Mesothelial cell of epicardium (in vitro differentiated cells): ENCODE measurements at places on chromosomes 4 and X. TPM values are rescaled to one million over a fixed set of nuclear protein-coding genes. Genes with fewer than 3 reads are reported as not detected.

- no peak for DNase-seq
- no peak overlapping the region for H3K4me3 ChIP-seq
- no peaks in the 10 kb centered on the region for H3K27me3 ChIP-seq
- H3K27ac ChIP-seq = no peak overlapping the region
- H3K4me1 ChIP-seq = peaks cover 10% of the 10 kb centered on the region
Observed at GRCh38 chr4:145061318-145061920, 36.6 kb downstream of the ANAPC10 start.

- H3K4me3 ChIP-seq = peak within 1 kb of the TSS; percentile 72
- peaks cover 12% of the 10 kb centered on the region for H3K4me1 ChIP-seq
- DNase-seq = no peak
- H3K27ac ChIP-seq = no peak within 1 kb of the TSS
Observed at GRCh38 chr4:2417765-2418649, at the start of gene ZFYVE28. Gene ZFYVE28 (minus strand): TSS chr4:2418645. CDS start chr4:2418323, 322 bp downstream.

DNA sequence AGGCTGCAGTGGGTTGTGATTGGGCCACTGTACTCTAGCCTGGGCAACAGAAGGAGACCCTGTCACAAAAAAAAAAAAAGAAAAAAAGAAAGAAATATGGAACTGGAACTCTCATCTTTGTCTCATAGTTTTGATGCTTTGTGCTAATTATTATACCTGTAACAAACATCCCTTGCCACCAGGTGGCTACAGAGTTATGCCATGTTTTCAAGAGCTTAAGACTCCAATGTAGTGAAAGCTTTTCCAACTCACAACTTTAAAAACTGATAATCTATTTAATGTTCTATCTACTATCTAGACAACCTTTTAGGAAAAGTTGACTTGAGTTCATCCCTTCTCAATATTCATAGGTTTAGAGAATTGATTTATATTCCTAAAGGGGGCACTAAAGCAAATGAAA is 42.4 kb downstream of the HTR2C start:
- H3K4me3 ChIP-seq = no peak overlapping the region
- DNase-seq = no peak
- no peaks in the 10 kb centered on the region for H3K4me1 ChIP-seq
- peaks cover 1% of the 10 kb centered on the region for H3K27me3 ChIP-seq

DNA sequence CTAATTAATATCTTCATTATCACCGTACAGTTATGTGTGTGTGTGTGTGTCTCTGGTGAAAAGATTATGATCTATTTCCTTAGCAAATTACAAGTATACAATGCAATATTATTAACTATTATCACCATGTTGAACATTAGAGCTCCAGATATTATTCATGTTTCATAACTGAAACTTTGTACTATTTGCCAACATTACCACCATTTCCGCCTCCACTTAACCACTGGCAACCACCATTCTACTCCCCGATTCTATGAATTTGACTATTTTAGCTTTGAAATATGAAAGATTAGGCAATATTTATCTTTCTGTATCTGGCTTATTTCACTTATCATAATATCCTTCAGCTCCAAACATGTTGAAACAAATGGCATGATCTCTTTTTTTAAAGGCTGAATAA is 717.9 kb downstream of the ARAP2 start:
- peaks cover 2% of the 10 kb centered on the region for H3K4me1 ChIP-seq
- no peaks in the 10 kb centered on the region for H3K27me3 ChIP-seq
- H3K27ac ChIP-seq = no peak overlapping the region
- H3K36me3 ChIP-seq = no peaks in the 10 kb centered on the region
- no peak for DNase-seq

- H3K27me3 ChIP-seq = no peaks in the 10 kb centered on the region
- H3K4me3 ChIP-seq = no peak overlapping the region
- no peak overlapping the region for H3K27ac ChIP-seq
- H3K36me3 ChIP-seq = peaks cover 20% of the 10 kb centered on the region
- peaks cover 9% of the 10 kb centered on the region for H3K4me1 ChIP-seq
Observed at GRCh38 chrX:155031657-155032056, 5.0 kb downstream of the FUNDC2 start.

GRCh38 chrX:136210243-136210642 is 41.0 kb downstream of the MAP7D3 start:
- H3K27ac ChIP-seq = no peak overlapping the region
- no peak overlapping the region for H3K4me3 ChIP-seq
- H3K4me1 ChIP-seq = peaks cover 6% of the 10 kb centered on the region
- H3K36me3 ChIP-seq = peaks cover 6% of the 10 kb centered on the region

DNA sequence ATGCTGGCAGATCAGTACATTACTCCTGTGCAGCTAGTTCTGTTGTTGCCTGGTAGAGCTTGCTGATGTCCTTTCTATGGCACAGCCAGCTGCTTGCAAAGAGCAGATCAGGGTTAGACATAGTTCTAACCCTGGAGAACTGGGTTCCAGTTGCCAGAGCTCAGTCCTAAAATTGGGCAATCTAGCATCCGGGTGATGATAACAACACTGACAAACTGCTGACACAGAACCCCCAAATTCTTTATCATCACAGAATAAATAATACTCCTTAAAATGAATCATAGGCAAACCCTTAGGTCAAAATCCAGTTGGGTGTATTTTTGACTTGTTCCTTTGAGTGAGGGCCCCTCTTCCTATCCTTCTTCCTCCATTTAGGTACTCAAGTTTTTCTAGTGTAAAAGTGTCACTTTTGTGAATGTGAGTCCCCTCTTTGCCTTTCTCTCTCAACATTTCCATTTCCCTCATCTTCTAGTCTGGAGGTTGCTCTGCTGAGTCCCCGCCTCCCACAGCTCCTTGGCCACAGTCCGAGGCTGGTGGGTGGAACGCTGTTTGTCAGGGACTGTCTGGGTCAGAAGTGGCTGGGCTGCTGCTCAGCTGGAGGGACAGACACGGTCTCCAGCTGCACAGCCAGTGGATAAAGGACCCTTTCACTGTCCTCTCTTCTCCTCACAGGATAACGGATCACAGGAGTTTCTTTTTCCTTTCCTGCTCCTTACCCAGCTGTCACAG is 93.6 kb upstream of the RASGEF1B start:
- no peak overlapping the region for H3K27ac ChIP-seq
- no peaks in the 10 kb centered on the region for H3K36me3 ChIP-seq
- DNase-seq = no peak
- H3K4me1 ChIP-seq = peaks cover 11% of the 10 kb centered on the region
- no peaks in the 10 kb centered on the region for H3K27me3 ChIP-seq
- H3K4me3 ChIP-seq = no peak overlapping the region

DNA sequence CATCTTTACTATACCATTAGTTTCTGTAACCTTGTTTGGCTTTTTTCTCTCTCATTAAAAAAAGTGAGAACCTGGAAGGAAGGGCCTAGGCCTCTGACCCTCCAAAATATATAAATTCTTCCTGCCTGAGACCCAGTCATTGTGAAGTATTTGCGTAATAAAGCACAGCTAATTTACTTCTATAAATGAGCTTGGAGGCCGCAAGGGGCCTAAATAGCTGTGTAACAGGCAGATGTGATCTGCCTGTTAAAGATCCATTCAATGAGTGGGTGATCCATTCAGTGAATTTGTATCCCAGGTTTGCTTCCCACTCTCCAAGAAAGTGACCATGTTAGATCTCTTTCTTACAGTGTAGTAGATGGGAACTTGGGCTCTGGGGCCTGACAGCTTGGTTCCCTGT is 595 bp upstream of the PYURF start:
- no peaks in the 10 kb centered on the region for H3K36me3 ChIP-seq
- peak overlapping the region; percentile 91 for H3K4me3 ChIP-seq
- peaks cover 29% of the 10 kb centered on the region for H3K4me1 ChIP-seq
- no peaks in the 10 kb centered on the region for H3K27me3 ChIP-seq

DNA sequence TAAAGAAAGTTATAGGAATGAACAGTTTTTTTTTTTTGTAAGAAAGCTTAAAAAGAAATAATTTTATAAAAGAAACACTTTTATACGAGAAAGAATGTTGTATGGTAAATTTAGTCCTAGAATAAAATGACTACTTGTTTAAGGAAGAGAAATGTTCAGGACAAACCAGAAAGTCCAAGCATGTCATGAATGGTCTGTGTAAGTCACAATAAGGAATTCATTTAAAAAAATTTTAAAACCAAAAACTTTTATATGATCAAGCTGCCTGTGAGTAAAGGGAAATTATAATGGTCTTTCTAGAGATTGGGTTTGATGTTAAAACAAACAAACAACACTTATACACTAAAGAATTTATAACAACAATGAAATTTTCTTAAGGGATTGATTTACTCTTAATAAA is 858.9 kb upstream of the PCDH7 start:
- H3K27me3 ChIP-seq = no peaks in the 10 kb centered on the region
- DNase-seq = no peak
- H3K4me3 ChIP-seq = no peak overlapping the region
- no peak overlapping the region for H3K27ac ChIP-seq
- no peaks in the 10 kb centered on the region for H3K4me1 ChIP-seq
- peaks cover 4% of the 10 kb centered on the region for H3K36me3 ChIP-seq

GRCh38 chr4:67697860-67698687 is 2.9 kb downstream of the UBA6 start:
- DNase-seq = no peak
- H3K27me3 ChIP-seq = no peaks in the 10 kb centered on the region
- peak overlapping the region; percentile 15 for H3K27ac ChIP-seq
- H3K36me3 ChIP-seq = peaks cover 10% of the 10 kb centered on the region
- peaks cover 32% of the 10 kb centered on the region for H3K4me1 ChIP-seq

GRCh38 chr4:182292612-182293011 is 49.4 kb downstream of the TENM3 start:
- no peak overlapping the region for H3K4me3 ChIP-seq
- no peaks in the 10 kb centered on the region for H3K27me3 ChIP-seq
- peaks cover 1% of the 10 kb centered on the region for H3K36me3 ChIP-seq
- H3K4me1 ChIP-seq = peaks cover 3% of the 10 kb centered on the region
- no peak overlapping the region for H3K27ac ChIP-seq

DNA sequence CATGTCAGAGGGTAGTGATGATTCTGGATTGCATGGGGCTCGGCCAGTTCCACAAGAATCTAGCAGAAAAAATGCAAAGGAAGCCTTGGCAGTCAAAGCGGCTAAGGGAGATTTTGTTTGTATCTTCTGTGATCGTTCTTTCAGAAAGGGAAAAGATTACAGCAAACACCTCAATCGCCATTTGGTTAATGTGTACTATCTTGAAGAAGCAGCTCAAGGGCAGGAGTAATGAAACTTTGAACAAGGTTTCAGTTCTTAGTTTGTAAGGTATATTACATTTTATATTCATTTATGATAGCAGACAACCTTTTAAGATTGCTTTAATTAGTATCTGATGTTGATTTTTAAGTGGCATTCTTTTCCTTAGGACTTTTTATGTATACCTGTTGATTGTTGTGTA is 24.2 kb downstream of the REST start:
- no peak overlapping the region for H3K27ac ChIP-seq
- H3K36me3 ChIP-seq = peaks cover 38% of the 10 kb centered on the region
- H3K4me3 ChIP-seq = no peak overlapping the region

GRCh38 chr4:140628016-140628415 is 59.3 kb upstream of the UCP1 start:
- H3K4me3 ChIP-seq = no peak overlapping the region
- H3K4me1 ChIP-seq = peaks cover 18% of the 10 kb centered on the region
- peak overlapping the region; percentile 3 for H3K27ac ChIP-seq
- H3K36me3 ChIP-seq = peaks cover 54% of the 10 kb centered on the region
- H3K27me3 ChIP-seq = no peaks in the 10 kb centered on the region

- no peaks in the 10 kb centered on the region for H3K4me1 ChIP-seq
- H3K4me3 ChIP-seq = no peak overlapping the region
- H3K27me3 ChIP-seq = no peaks in the 10 kb centered on the region
- H3K36me3 ChIP-seq = no peaks in the 10 kb centered on the region
Observed at GRCh38 chr4:29805245-29805644, 914.9 kb upstream of the PCDH7 start.

GRCh38 chr4:122456231-122457116 is at the start of gene IL2:
Gene IL2 (minus strand): TSS chr4:122456725. CDS start chr4:122456440, 285 bp downstream.
- H3K27me3 ChIP-seq = no peaks in the 10 kb centered on the region
- no peaks in the 10 kb centered on the region for H3K36me3 ChIP-seq
- no peaks in the 10 kb centered on the region for H3K4me1 ChIP-seq
- DNase-seq = no peak
- H3K4me3 ChIP-seq = no peak within 1 kb of the TSS
- no peak within 1 kb of the TSS for H3K27ac ChIP-seq

DNA sequence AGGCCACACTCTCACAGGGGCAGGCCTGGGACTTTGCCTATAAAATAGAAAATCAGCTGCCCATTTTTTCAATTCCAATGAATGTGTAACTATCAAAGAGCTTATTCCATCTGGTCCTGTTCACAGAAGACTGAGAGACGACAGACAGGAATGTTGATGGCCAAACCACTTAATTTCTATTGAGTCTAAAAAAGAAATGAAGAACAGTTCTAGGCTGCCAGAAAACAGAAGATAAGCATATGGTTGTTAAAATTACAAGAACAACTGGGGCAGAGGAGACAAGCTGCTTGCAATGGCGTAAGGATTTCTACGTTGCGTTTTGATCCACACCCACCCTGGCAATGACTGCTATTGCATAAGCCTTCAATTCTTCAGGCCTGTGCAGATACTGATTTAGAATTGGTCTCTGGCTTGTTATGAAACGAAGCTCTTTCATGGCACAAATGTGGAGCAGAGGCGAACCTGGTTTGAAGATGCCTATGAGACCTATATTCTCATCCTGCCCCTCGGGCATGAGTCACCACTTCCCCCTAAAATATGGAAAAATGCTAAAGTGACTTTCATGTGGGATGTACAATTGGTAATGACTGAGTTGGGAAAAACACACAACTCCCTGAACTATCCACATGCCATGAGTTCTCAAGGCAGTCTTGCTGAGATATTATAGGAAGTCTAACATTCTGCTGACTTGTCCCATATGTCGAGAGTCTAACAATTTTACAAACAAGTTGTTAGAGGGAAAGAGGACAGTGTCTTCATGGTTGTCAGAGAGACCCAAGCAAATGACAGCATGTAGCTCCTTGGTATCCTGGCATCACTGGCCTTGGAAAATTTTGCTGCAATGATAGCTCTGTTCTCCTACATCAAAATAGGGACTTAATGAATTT is 37.9 kb upstream of the SORBS2 start:
- peaks cover 17% of the 10 kb centered on the region for H3K4me1 ChIP-seq
- peaks cover 4% of the 10 kb centered on the region for H3K36me3 ChIP-seq
- H3K27ac ChIP-seq = peak overlapping the region; percentile 9
- DNase-seq = no peak

GRCh38 chrX:15913146-15913545 is 58.5 kb upstream of the AP1S2 start:
- no peak for DNase-seq
- H3K27ac ChIP-seq = no peak overlapping the region
- no peaks in the 10 kb centered on the region for H3K27me3 ChIP-seq

DNA sequence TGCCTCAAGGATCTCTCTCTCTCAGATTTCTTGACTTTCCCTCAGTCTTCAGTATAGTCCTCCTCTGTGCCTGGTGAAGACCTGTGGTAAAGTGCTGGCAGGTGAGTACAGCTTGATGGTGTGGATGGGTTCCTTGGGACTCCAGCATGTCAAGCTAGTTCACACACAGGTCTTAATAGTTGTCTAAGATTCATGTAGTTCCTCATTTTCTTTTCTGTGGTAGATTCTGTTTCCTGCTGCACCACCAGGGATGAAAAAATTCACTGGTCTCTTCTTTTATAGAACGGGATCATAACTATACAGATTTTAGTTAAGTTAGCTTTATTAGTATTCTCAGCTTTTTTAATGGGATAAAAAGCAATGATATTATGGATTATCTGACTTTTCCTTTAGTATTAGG is 32.5 kb upstream of the PAQR3 start:
- H3K4me3 ChIP-seq = no peak overlapping the region
- H3K4me1 ChIP-seq = peaks cover 11% of the 10 kb centered on the region
- no peak for DNase-seq
- H3K27ac ChIP-seq = peak overlapping the region; percentile 73

Gene SPATA18
- 10.0 to 11.1 TPM (median 10.8 TPM) in 3 replicates for total RNA-seq

Gene FRMPD4
- total RNA-seq = 0.02 to 0.07 TPM in 2 of 3 replicates, not detected in the other

Gene CXCL3
- total RNA-seq = 2.1 to 2.8 TPM (median 2.3 TPM) in 3 replicates

Gene RBM46
- total RNA-seq = 0.33 to 0.43 TPM (median 0.36 TPM) in 3 replicates

Gene MTNR1A
- 0.40 to 0.80 TPM (median 0.75 TPM) in 3 replicates for total RNA-seq

Gene TBX22
- total RNA-seq = 0.09 TPM in 1 of 3 replicates, not detected in the others

Gene SHROOM4
- total RNA-seq = 15.1 to 15.4 TPM (median 15.4 TPM) in 3 replicates

Gene CPZ
- total RNA-seq = 32.0 to 38.6 TPM (median 32.8 TPM) in 3 replicates

Gene DCK
- 12.7 to 14.1 TPM (median 13.9 TPM) in 3 replicates for total RNA-seq

Gene AR
- 7.1 to 7.7 TPM (median 7.2 TPM) in 3 replicates for total RNA-seq
